C1 segment of cervical spinal cord (tissue), 14 donors: ENCODE measurements at places on chromosomes 12 and 14.

DNA sequence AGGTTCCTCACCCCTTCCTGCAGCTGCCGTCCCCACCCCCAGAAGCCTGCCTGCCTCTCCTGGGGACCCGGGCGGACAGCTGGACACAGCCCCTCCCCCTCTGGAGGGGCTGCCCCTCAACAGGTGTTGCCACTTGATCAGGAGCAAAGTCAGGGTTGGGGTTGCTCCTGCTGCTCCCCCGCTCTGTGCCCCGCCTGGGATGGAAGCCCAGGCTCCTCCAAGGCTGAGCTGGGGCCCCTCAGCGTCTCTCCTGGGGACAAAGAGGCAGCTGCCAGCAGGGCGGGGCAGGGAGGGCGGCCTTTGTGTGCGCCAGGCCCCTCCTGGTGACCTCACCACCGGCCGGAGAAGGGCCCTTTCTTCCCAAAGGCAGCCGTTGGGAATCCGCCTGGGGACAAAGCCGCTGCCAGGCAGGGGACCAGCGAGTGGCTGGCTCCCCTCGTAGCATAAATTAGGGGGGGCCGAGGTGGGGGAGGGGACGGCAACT is 13.7 kb downstream of the TRMT61A start:
- peak; percentile 93 for DNase-seq

GRCh38 chr14:74548881-74549280 is 55.3 kb downstream of the ISCA2 start:
- no peak for DNase-seq

DNA sequence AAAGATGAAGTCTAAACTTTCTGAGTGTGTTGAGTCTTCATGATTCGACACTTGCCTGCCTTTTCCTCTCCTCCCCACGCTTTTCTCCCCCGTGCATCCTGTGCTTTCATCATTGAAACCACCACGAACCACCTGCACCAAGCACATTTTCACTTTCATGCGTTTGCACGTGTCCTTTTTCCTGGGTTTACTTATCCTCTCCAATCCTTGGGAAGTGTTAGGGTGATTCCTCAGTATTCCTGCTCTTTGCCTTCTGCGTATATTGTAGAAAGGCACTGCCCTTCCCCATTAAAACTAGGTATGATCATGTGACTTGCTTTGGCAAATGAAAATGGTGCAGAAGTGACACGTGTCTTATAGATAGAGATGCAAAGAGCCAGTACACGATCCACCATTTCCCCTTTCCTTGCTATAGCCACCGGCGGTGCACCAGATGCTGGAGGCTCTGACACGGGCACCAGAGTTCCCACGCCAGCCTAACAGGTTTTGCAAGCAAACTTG is 106.6 kb downstream of the BRMS1L start:
- no peak for DNase-seq

DNA sequence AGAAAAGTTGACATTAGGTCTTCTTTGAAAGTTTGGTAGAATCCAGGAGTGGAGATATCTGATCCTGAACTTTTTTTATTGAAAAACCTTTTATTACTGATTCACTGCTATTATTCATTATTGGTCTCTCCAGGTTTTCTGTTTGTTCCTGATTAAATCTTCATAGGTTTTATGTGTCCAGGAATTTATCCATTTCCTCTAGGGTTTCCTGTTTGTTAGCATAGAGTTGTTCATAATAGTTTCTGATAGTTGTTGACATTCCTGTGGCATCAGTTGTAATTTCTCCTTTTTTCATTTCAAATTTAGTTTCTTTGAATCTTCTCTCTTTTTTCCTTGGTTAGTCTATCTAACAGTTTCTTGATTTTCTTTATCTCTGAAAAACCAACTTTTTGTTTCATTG is 370.3 kb downstream of the SLC6A15 start:
- DNase-seq = no peak

GRCh38 chr12:104971306-104971705 is 13.2 kb upstream of the SLC41A2 start:
- no peak for DNase-seq

DNA sequence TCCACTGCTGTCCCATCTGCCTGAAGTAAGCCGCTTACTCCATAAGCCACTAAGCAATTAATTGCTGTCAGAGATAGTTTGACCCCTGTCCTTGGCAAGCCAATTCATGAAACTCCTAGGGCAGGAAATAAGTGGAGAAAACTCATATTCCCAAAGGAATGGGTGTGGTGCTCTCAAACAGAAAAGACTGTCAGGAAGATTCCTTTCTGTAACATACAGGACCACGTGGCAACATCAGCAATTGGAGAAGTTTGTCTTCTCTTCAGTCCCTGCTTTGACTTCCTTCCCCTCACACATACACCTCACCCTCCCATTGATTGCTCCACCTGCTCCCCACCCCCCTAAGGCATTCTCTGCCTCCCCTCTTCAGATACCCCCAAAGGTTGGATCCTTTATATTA is 36.2 kb upstream of the MDM1 start:
- DNase-seq = no peak

GRCh38 chr14:91901449-91902226 is 34.3 kb upstream of the TC2N start:
- no peak for DNase-seq

GRCh38 chr14:65131301-65131701 is 29.0 kb upstream of the MAX start:
- no peak for DNase-seq

GRCh38 chr12:107277855-107278254 is 184.5 kb upstream of the CRY1 start:
- no peak for DNase-seq

DNA sequence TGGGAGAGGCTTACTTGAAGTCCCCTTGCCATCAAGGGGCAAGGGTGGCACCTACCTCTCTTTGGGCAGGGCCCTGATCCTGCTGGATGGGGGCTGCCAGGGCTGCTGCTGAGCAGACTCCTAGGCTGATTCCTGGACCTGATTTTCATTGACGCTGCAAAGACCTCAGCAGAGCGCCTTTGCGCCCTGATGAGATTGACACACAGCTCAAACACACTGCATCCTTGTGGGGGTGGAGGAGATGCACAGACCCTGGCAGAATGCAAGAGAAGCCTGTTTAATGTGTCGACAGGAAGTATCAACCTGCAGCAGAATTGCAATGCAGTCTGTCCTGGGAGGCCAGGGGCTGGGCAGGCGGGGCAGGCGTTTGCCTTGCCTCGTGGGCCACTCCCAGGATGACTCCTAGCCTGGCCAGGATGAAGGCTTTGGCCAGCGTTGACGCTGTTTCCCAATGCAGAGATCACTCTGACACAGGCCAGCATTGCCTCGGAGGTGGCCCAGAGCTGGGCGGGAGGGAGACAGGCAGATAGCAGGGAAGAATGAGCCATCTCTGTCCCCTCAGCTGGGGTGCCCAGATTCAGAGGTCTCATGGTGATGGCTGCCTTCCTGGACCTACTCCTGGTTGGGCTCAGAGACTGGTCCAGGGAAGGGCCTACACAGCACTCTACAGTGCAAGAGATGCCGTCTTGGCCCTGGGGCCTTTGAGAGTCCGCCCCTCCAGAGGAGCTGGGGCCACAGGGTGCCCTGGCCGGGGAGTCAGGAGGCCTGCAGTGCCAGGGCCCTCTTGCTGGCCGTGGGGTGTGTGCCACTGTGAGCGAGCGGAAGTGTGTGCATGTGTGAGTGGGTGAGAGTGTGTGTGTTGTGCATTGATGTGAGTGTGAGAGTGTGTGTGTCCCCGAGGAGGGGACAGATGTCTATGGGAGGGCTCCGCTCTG is 108.3 kb downstream of the KIF26A start:
- DNase-seq = no peak

DNA sequence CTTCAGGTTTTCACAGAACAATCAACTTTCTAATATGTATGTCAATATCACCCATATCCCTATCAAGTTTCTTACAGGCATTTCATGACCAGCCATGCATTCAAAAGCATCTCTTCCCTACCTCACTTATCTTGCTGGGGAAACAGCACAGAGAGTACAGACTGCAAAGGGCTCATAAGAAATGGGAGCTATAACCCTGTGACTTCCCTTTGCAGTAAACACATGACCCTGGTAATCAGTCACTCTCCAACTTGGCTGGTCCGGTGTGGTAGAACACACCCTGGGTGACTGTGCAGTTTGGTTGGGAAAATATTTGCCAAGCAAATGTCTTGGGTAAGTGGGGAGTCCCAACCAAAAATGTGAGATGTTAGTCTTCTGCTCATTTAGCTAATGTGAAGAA is 49.4 kb upstream of the TMCC3 start:
- DNase-seq = no peak

DNA sequence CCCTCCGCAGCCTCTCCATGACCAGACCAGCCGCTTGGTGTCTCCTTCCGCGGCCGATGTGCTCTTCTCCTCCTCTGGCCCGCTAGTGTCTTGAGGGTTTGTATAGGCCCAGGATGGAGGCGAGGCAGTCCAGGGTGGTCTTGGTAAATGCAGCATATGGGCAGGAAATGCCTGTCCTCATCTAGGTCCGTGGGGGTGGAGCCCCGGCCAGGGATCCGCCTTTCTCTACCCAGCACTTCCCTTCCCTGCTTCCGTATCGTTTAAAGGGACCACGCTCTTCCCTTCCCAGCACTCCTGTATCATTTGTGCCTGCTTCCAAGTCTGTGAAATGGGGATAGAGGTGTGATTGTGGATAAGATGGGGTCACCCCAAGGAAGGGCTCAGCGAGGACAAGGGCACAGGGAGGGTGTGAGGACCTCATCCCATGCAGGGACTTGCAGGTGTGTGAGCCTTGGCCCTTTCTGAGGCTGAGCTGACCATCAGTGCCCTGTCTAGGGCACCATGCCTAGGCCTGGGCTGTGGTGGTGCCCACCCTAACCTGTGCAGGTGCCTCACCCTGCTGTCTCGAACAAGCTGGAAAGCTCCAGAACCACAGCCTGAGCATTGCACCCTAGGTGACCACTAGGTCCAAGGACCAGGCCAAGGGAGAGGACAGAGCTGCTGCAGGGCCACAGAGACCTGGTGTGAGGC is 326.8 kb upstream of the RTL1 start:
- DNase-seq = no peak

GRCh38 chr14:95185767-95186392 is 28.6 kb upstream of the DICER1 start:
- DNase-seq = no peak

GRCh38 chr12:131643631-131644452 is 67.0 kb upstream of the SFSWAP start:
- DNase-seq = no peak

GRCh38 chr14:30656190-30656632 is 34.1 kb downstream of the SCFD1 start:
- no peak for DNase-seq

- peak; percentile 2 for DNase-seq
Measured at GRCh38 chr12:45170456-45171042, 45.3 kb upstream of the ANO6 start.

GRCh38 chr12:119151445-119152026 is 27.2 kb upstream of the HSPB8 start:
- no peak for DNase-seq

- no peak for DNase-seq
Measured at GRCh38 chr12:84113666-84114065, 798.9 kb downstream of the SLC6A15 start.

- no peak for DNase-seq
Measured at GRCh38 chr12:38669530-38669929, 235.9 kb downstream of the CPNE8 start.

DNA sequence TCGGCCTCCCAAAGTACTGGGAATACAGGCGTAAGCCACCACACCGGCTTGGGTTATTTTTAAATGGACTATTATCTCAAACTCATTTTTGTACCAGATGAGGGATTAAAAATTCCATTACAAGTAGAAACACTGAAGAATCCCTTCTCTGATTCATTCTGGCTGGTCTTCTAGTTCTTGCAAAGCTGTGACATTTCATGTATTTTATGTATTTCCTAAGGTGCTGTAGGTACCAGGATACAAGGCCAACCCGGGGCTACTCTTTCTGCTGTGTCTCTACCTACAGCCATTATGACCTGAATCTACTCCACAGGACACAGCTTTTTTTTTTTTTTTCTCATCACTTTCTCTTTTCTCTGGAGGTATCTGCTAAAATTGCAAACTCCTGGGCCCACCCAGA is 24.9 kb downstream of the CPM start:
- DNase-seq = no peak

DNA sequence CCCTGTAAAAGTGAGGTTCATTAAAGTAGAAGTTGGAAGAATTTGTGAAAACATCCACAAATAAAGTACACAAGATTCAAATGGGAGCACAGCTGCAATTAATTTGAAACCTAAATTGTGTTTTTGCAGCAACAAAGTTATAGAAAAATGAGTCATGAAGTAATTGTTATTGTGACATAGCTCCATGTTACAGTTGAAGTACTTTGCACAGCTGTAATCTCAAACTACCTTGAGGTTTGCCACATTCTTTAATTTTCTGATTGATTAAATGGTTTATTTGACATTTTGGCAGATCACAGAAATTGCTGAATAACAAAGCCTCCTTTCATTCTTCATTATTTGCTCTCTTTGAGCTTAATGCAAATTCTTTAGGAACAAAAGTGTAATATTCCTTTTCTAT is 111.3 kb downstream of the RMST start:
- DNase-seq = no peak

DNA sequence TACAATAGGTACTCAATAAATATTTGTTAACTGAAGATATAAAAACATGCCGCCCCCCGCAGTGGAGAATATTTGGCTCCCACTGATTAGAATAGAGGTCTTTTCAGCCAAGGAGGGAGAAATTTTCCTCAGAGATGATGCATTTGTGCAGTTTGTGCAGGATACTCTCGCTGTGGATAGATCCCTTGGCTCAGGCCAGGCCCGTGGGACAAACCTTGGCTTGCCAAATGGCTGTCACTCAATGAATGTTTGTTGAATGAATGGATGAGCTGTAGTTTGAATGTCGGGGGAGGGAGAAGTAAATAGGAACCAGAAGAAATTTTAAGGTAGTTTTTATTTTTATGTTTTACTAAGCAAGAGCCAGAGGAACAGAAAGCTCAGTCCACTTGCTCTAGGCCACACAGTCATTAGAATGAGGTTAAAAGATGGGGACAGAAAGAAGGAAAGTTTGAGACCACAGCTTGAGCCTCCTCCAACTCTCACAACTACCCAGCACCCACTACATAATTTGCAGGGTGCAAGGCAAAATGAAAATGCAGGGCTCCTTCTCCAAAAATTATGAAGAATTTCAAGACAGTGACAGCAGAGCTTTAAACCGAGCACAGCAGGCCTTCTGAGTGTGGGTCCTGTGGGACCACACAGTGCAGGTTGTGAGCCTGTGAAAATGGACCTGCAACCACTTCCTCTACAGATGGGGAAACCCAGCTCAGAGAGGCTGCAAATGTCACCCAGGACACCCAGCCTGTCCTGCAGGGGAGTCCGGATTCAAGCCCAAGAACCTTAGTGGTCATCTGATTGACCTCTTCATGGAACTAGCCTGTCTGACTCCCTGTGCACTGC is 51.4 kb downstream of the WSCD2 start:
- DNase-seq = no peak

GRCh38 chr14:56886471-56887062 is 76.3 kb upstream of the OTX2 start:
- no peak for DNase-seq
